ENCODE measurements at places on chromosomes 7 and 10.

GRCh38 chr7:106570948-106571418 lies 90.0 kb downstream of the CCDC71L start:
- DNase-seq, result no peak

GRCh38 chr7:38291117-38291647 lies 17.7 kb upstream of the TARP start:
- no peak for DNase-seq

GRCh38 chr7:96441436-96442084 lies 119.7 kb upstream of the SLC25A13 start:
- DNase-seq, result no peak

DNA sequence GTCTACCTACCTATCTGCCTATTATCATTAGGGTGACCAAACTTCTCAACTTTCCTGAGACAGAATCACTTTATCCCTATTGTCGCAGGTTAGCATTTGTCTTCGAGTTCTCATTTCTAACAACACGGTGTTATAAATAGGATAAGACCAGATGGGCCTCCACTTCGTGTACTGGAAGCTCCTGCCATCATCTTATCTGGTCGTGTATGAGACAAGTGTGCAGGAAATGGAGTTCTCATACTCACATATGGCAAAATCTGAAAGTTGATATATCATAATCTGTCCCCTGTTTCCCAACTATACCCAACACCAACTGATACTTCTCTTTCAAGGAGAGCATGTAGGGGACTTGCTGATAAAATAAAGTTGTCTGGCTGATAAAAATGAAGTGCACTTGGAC lies 287.4 kb upstream of the FOXK1 start:
- no peak for DNase-seq

- DNase-seq, result no peak
Observed at GRCh38 chr7:125436220-125436619, 506.6 kb upstream of the POT1 start.

DNA sequence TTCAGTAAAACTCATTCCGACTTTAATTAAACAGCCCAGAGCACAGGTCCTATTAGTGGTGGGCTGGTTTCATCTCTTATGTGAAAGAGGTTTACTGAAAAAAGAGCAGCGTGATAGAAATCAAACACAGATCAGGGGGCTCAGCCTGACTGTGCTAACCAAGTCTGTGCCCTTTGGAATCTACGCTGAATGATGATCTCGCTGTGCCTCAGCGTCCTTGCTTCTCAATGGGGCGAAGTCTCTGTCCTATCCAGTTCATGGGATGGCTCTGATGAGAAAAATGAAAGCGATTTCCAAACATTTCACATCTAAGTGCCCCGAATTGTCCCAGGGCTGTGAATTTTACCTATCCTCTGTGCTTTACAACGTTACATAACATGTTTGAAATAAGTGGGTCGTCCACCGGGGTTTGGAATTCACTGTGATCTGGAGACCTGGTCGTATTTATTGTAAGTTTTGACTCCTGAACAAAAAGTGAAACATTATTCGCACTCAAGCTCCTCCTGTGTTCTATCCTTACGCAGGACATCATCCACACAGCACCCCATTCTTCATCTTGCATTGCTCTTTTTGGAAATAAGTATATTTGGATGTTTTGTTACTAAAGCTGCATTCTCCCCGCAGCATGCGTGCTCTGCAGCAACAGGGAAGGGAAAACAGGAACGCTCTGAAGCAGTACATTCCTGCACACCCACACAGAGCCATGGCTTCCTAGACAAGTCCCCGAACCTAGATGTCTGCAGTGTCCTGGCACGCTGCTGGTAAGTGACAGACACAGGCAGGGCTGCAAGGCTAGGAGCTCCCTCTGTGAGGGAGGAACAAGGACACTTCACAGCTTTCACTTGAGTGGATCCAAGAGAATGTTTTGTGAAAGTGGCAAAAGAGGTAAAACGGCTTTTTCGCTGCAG lies 83.5 kb downstream of the SLC37A3 start:
- no peak for DNase-seq

DNA sequence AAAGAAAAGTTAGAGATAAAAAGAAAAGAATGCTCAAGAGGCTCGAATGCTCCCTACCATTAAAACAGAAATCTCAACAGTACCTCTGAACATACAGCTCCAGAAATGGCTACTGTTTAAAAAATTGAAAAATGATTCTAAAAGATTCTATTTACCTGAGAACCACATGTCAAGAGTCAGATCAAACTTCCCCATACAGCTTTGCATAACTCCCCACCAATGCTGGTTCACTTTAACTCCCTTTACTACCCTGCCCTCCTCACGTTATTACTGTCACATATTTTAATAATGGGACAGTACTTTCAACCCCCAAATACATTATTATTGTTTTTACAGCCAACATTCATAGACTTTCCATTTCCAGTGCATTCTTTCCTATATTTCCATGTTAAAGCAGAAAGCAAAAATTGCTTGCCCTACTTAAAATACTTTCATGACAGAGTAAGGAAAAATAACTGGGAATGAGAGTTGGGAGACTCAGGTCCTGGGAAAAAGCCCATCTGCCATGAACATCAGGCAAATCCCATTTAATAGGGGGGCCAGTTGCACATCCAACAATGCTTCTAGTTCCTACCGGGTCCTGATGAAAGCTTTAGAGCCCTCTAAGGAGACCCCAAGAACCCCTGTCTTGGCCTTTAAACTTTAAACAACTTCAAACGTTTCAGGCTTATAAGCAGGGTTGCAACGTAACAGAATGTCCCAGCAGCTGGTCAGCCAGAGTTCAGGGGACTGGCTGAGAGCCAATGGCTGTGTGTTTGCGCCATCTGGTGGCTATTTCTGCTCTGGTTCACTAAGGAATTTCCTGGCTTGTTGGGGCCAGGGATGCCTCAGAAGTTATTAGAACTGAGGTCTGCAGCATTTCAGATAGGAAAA lies 247.4 kb downstream of the ELMO1 start:
- peak; percentile 41 for DNase-seq

DNA sequence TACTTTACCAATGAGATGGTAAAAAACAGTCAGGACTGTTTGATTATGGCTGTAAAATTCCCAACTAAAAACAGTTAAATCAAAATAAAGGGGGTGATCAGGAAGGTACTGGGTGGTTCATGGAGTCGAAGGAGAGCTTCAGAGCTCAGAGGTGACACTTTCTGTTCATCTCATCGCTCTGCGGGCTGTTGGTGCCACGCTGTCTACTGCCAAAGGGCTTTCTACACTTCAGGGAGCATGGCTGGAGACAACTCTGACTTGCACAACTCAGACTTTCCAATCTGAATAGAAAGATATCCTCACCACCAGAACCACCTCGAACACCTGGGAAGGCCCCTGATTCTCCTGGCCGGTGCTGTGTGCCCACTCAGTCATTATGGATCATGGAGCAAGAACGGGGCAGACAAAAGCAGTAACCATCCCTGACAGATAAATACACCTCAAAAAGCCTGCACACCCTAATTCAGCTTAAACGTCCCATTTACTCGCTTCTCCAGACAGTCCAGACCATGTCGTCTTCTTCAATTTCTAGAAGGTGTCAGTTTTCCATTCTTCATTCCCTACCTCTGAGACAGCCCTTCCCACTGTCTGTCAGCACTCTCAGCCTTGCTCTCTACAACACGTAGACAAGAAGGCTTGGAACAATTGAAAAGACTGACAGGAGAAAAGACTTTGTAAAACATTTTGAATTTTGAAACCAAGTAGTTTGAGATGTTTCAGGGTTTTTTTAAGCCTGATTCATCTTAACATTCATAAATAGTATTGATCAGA lies 348.7 kb upstream of the NFE2L3 start:
- DNase-seq, result peak; percentile 16

GRCh38 chr10:28294169-28294532 lies 8.7 kb downstream of the MPP7 start:
- no peak for DNase-seq

- no peak for DNase-seq
Observed at GRCh38 chr10:121772406-121772805, 155.4 kb downstream of the ATE1 start.

DNA sequence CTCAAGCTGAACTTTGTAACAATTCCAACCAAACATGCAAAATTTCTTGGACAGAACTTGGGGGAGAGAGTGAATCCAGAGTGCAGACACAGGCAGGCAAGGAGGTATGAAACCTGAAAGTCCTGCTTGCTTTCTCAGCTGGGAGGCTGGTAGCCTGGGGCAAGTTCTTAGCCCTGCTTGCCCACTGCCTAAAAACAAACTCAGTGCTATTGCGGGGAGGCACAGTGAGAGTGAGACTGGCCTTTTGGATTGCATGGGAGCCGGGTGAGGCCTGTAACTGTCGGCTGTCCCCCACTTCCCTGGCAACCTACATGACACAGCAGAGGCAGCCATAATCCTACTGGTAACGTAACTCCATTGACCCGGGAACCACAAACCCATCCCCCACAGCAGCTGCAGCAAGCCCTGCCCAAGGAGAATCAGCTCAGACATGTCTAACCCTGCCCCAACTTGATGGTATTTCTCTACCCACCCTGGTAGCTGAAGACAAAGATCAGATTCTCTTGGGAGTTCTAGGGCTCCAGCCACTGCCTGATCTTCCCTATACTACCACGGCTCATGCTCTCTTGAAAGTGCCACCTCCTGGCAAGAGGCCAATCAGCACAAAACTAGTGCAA lies 663.6 kb downstream of the GRM8 start:
- no peak for DNase-seq

- DNase-seq, result no peak
Observed at GRCh38 chr7:18566205-18566604, 70.7 kb downstream of the HDAC9 start.

DNA sequence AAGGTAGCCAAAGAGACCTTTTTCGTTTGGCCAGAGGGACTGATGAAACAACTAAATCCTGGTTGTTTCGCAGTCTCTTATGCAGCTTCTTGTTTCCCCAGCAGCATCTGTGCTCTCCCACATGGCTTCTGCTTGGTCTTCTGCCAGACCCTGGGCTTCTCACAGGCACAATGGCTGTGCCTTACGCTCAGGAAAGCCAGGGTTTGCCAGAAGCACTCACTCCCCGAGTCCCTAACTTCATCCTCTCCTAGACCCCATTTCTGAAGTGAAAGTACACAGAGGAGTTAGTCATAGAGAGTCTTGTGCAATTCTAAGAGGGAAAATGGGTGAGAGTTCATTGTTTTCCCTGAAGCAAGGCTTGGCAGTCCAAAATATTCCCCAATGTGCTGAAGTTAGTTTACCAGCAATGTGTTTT lies 121.7 kb downstream of the EVX1 start:
- no peak for DNase-seq

DNA sequence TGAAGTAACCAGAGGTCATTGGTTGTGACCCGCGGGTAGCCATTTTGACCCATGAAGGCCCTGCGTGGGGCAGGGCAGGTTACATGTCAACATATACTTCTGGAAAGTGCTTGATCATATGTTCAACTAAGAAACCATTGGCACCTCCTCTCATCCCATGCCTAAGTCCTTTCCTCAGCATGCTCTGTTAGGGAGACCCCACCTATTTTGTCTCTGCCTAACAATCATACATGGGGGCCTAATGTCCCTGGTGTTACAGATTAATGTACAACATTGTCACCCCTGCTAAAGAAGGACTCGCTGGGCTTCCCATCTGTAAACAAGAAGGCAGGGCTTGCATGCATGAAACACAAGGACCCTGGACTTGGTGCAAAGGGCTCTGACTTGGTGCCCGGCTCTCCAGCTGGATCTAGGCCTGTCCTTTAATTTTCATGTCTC lies 133.7 kb upstream of the TNS3 start:
- DNase-seq, result no peak

DNA sequence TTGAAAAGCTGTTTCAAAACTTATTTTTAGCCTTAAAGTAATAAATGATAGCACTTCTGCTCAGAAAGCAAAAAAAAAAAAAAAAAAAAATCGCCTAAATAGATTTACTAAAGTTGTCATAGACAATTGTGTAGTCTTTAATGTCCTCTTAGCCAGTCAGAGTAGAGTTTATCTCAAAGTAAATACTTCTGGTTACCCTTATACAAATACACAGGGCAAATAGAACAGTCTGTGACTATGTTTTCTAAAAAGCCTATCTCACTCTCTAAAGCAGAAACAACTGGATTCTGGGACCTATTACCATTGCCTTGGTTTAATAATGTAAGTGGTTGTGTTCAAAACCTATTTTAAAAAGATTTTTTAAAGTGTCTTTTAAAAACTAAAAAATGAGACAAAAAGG lies 156.2 kb upstream of the THSD7A start:
- DNase-seq, result no peak

- DNase-seq, result no peak
Observed at GRCh38 chr10:103493916-103494877, 692 bp downstream of the NEURL1 start.

- DNase-seq, result no peak
Observed at GRCh38 chr7:53205006-53205405, 169.6 kb downstream of the POM121L12 start.

DNA sequence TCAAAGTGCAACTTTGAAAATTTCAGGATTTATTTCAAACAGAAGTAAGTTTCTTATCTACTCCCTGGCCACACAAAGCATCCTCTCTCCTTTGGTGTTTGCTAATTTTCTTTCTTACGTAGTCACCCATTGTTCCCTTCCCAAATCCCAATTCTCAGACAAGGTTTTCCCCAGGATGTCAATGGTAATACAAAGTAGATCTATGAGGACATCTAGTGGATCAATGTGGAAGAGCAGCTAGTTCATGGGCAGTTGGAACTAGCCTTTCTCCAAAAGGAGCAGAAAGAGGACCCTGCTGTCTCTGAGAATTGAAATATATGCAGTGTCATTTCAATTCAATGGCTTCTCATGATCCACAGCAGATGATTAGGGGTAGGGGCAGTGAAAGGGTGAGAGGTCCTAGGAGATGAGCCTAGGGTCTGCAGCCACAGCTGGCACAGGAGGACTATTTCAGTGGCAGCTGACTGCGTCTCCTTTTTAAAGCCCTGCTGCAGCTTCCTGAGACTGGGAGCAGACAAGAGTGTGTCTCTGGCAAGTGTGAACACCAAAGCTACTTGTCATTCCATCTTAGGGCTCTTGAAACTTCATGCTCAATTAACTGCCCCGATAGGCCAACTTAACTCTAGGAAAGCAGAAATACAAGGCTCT lies 632.6 kb downstream of the KCNMA1 start:
- DNase-seq, result peak; percentile 11

GRCh38 chr7:140348161-140348849 lies 50.0 kb downstream of the SLC37A3 start:
- no peak for DNase-seq

- DNase-seq, result no peak
Observed at GRCh38 chr10:33335801-33336581, 1.5 kb upstream of the NRP1 start.

DNA sequence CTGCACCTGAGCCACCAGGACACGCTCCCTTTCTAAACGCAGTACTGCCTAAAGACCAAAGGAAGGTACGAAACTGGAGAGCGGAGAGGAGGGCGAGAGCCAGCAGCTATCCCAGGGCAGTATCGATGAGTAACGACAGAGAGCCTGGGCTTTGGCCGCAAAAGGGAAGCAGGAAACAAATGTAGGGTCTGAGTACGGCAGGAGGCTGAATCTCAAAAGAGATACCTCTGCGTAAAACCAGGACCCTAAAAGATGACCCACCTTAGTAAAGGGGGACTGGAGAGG lies 20.4 kb downstream of the PARP12 start:
- no peak for DNase-seq

DNA sequence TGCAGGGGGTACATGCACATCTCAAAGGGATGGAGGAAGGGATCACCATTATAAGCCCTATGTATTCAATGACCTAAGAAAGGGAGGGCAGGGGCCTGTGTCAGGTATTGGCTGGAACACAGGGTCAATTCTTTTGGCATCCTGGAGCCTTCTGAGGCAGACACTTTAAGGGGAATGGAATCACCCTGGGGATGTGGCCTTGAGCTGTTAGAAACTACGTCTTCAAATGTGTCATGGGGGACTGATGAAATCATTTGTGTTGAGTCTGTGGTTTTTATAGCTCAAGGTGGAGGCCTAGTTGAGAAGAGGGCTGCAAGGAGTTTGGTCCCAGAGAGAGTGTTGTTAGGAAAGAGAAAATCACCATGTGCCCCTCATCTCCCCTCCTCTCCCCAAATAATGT lies 206.1 kb upstream of the CELF2 start:
- no peak for DNase-seq

Measured in activated CD4-positive, alpha-beta T cell treated with anti-CD3 and anti-CD28 coated beads, Interleukin-2, Interleukin-4, amounts not matched to agents 100 ng/mL and 50 ng/mL, durations not matched to agents 16 hours and 8 hours (primary cell).